ENCODE measurements at places on chromosomes 13 and 19.

DNA sequence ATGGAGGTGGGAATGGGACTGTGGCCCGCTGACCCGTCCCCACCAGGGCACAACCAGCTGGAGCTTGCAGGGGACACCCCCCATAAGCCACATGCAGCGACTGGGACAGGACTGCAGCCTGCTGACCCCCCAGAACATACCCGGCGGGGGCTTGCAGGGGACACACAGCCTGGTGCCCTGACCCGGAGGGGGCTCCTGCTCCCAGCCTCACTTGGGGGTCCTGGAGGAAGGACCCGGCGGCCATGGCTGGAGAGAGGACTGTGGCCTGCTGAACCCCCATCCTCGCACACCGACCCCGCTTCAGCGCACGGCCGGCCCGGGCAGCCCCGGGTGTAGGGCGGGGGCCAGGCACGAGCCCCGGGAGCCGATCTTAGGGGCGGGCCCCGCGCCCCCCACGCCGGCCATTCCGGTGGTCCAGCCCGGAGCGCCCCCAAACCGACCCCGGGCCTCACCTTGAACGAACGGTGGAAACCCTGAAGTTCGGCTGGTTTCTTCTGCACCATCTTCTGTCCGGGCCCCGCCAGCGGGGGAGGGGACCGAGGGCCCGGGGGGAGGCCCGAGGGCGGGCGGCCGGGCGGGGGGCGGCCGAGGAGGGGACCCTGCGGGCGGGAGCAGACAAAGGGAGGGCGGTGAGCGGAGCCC lies 574 bp downstream of the MKNK2 start:
- no peak for DNase-seq

DNA sequence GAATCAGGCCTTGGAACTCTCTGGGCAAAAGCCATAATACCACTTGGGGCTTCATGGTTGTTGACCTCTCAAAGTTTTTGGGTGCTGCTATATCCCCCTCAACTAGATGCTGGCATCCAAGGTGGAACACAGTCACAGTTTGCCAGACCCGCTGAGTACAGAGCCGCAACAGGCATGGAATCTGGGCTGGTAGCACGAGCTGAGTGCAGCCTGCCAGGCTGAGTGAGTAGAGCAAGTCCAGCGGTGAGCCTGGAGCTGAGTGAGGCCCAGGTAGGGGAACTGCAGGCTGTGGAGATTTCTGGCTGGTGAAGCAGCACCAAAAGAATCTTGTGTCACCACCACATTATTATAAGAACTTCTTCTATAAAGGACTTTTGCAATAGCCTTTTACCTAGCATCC lies 192.6 kb downstream of the PCDH17 start:
- DNase-seq: no peak

- DNase-seq: no peak
These were observed 12.8 kb downstream of the CAPS start for GRCh38 chr19:5926641-5927440.

- no peak for DNase-seq
These were observed 4.0 kb upstream of the FLT3LG start for GRCh38 chr19:49469828-49470614.

GRCh38 chr13:32883474-32883873 lies 132.7 kb upstream of the KL start:
- peak; percentile 23 for DNase-seq

DNA sequence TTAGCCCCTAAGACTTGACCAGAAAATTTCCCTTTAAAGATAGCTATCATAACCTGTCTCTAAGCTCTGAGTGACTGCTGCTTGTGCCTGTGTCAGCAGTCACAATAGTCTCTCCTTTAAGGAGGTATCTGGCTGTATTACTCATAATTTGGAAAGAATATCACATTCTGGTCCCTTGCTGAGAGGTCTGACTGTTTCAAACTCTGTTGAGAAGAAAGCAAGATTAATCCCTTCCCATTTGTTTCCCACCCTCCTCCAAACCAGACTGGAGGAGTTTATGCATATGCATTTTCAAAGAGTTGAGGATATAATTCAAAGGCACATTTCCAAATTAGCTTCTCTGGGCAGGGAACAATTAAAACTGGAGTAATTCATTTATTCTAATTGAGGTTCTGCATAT lies 2.3 kb downstream of the HTR2A start:
- no peak for DNase-seq

DNA sequence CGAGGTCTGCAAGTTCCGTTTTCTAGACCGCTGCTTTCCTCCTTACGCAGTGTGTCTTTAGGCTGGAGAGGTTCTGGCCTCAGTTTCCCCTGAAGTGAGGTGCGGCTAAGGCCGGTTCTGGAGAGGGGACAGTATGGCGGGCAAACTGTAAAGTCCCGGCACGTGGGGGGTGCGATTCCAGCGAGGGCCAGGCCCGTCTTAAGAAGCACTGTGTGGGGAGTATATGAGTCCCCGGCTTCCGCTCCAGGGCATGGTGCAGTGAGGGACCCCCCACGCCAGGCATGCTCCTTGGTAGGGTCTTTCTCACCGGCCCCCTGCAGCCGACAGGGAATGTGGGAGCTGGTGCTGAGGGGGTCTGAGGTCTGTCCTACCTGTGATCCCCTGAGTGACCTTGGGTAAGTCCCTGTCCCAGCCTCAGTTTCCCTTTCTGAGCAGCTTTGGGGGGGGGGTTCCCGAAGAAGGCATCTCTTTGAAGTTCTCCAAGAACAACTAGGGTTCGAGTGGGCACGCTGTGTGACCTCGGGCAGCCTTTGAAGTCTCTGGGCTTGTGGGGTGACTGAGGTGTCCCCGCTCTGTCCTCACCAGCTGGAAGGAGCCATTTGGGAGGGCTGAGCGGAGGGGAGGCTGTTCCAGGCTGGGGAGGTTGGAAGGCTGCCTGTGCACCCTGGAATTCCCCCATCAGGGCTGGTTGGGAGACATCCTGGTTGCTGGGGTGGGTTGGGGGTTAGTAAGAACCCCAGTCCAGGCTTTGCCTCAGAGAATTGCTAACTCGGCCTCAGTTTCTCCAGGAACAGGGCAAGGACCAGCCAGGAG lies 1.5 kb downstream of the NFIC start:
- DNase-seq: no peak

DNA sequence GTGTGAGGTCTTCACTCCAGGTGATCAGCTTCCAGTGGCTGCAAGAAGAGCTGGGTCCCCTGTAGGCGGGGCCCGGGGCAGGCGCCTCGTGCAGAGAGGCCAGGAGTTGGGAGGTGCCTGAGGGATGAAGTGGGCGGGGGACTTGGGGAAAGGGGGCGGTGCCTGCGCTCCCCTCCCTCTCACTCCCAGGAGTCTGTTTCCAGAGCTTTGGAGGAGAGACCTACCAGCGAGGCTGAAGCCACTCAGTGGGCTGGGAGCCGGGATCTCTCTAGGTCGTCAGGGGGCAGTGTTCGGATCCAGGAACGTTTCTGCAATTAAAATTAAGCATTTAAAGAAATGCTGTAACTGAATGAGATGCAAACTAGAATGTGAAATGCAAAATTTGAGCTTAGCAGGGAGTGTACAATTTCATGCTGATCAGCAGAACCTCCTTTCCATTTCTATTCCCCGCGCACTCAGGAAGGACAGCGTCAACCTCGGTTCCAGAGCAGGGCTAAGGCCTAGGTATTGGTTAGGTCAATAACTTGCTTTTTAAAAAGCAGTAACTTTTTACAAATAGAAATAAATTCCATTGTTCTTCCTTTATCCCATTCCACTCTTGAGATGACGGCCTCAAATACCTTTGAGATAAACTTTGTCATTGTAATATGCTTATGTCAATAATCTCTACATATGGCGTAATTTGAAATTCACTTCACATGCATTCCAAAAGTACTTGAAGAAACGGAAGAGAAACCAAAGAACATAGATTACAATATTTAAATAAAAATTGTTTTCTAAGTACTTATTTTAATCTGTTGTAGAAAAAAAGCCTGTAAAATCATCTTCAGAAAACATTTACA lies 11.6 kb downstream of the ZNF160 start:
- DNase-seq: no peak

DNA sequence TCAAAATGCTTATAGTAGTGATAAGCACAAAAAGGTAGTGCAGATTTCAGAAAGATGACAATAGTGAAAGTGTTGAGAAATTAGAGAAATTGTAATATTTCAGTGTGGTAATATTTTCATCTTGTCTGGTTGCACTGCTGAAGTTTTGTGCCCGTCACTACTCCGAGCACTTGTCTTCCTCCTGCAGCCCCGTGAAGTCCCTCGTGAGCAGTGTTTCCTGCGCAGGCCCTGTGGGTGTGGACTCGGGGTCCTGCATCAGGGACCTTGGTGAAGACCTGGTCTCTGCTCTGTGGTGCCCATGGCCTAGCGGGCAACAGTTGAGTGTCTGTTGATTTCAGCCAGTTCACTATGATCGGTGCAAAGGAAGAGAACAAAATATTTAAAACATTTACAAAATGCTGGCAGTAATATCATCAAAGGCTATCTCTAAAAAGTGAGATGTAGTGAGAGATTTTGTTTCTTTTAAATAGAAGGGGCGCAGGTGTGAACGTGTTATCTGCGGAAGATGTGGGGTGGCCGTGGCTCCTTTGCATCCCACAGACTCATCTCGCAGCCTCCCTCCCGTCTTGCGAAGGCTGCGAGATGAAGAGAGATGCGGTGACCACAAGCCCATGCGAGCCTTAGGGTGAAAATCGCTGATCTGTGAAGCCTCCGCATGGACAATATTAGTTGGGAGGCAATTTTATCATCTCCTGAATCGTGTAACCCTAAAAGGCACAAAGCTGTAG lies 27.7 kb upstream of the DCUN1D2 start:
- no peak for DNase-seq

DNA sequence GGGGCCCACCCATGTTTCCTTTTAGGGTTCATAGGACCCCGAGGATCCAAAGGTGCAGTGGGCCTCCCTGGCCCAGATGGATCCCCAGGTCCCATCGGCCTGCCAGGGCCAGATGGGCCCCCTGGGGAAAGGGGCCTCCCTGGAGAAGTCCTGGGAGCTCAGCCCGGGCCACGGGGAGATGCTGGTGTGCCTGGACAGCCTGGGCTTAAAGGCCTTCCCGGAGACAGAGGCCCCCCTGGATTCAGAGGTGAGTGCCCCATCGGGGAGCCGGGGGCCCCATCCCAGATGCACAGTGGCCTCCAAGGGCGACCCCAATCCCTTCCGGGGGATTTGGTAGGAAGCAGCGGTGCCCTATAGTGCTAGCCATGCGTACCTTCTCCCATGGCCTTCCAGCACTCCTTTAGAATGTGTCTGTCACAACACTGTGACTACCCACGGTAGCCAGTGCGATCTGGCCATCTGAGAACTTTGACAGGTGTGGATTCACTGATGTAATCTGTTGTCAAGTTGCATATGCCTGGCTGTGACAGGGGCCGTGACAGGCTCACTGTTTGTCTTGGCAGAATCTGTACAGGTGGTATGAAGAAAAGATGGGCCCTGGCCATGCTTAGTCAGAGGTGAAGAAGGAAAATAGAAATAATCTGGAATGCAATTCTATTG lies 88.5 kb downstream of the RAB20 start:
- no peak for DNase-seq

GRCh38 chr13:41502673-41503072 lies 45.3 kb downstream of the RGCC start:
- no peak for DNase-seq

- DNase-seq: no peak
These were observed 24.4 kb downstream of the WTIP start for GRCh38 chr19:34506026-34506370.

DNA sequence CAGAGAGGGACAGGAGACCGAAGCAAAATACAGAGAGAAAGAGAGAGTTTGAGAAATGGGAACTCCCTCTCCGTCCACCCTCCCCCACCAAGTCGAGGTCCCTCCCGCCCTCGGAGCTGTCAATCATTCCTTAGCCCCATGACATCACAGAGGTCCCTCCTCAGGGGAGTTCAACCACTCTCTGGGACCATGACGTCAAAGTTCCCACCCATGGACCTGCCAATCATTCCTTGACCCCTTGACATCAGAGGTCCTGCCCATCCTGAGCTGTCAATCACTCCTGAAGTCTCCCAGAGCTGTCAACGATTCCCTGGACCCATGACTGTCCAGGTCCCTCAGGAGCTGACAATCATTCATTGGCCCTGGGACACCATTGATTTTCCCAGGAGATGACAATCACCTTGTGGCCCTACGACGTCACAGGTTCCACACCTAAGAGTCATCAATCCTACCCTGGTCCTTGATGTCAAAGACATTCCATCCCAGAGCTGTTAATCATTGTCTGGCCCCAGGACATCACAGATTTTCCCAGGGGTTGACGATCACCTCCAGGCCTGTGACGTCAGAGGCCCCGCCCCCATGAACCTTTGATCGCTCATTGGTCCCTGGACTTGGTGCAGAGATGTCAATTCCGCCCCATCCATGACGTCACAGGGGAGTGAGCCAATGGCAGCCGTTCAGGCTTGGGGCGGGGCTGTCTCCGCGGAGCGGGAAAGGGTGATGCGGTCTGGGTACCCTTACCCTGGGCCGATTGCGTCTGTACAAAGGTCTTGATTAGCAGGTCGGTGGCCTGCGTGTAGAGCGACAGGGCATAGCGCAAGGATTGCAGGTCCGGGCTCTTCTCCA lies 61.7 kb downstream of the COLGALT1 start:
- no peak for DNase-seq

GRCh38 chr19:15644066-15644741 lies 3.5 kb downstream of the CYP4F3 start:
- no peak for DNase-seq

GRCh38 chr19:41288673-41289530 lies 21.1 kb upstream of the CCDC97 start:
- no peak for DNase-seq

DNA sequence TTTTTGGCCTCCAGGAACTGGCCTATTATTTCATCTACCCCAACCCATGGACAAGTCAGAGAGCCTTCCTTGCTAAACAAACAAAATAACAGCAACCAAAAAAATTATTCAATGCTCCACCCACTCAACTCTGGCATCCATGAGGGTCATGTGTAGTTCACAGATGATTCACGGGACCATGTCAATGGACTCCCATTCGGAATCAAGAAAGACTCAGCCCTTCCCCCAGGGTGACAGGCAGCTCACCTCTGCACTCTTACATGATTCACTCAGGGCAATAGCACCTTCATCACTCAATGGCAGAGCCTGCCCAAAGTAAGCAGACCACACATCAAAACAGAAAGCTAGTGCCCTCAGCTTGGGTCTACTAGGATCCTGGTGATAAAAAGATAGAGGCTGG lies 14.3 kb upstream of the SCEL start:
- no peak for DNase-seq

GRCh38 chr13:79469608-79470007 lies 11.3 kb upstream of the NDFIP2 start:
- DNase-seq: no peak

DNA sequence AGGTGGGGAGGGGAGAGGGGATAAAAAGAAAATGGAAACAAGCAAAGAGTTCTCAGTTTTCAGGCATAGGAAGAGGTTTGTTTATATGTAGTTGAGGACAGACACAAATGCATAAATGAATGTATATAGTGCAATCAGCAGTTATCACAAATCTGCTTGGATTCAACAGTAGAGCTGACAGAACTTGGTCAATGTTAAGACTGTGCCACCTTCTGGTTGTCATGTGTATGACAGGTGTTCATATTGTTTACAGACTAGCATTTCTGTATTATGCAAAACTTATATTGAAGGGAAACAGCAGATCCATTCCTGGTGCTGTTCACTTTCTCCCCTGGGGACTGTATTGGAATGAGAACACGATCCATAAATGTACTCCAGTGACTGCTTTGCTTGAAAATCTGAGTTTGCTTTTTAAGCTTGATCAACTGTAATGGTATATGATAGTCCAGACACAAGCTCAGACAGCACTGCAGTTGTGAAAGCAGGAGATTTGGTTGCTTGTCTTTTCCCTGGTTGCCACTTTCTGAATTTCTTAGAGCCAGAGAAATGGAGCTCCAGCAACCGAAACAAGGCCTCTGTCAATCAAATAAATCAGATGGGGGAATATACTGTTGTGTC lies 319.5 kb upstream of the OBI1 start:
- DNase-seq: peak; percentile 38
